ENCODE measurements at places on chromosomes 4 and X.

GRCh38 chr4:121764702-121765367 is at the start of gene SMIM43:
SMIM43 (minus strand) TSS chr4:121765164; CDS start chr4:121765105, 59 bp downstream.
- no peak for DNase-seq

DNA sequence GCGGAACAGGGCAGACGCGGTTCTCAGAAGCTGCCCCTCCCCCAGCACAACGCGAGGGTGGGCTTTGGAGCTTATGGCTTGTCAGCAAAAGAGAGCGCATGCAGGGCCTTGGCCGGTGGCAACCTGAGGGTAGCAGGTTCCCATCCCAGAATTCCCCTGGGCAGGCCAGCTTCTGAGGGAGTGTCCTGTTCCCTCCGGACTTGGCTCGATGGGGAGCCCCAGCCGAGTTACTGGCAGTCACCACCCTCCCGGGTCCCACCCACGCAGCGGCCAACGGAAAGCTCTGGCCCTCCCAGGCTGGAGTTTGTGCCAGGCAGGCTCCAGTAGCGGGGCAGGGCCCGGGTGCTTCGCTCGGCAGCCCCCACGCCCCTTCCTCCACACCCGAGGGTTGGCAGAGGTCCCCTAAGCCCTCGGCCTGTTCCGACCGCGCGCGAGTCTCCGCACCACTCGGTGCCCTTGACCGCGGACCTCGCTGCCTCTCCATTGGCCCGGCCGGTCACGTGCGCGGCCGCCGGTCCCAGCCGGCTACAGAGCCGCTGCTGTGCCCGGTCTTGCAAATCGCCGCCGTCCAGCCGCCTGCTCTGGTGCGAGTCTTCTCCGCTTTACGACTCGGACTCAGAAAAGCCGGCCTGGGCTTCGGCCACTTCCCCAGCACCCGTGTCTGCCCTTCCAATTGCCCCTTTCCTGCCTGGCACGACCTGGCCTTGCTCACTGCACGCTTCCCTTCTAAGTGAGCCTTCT is 20.9 kb upstream of the MTM1 start:
- DNase-seq, result no peak

GRCh38 chrX:67555578-67556203 is 11.9 kb downstream of the AR start:
- DNase-seq, result peak; percentile 38

DNA sequence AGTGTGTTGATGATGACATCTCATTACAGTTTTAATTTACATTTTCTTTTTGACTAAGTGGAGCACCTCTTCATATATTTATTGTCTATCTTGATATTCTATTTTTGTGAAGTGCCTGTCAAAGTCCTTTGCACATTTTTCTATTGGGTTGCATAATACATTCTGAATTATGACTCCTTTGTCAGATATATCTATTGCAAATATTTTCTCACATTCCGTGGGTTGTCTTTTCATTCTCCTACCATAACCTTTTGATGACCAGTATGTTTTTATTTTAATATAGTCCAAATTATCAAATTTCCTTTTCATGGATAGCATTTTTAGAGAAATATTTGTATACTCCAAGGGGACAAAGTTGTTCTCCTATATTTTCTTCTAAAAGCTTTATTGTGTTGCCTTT is 126.4 kb downstream of the PJA1 start:
- DNase-seq, result no peak

DNA sequence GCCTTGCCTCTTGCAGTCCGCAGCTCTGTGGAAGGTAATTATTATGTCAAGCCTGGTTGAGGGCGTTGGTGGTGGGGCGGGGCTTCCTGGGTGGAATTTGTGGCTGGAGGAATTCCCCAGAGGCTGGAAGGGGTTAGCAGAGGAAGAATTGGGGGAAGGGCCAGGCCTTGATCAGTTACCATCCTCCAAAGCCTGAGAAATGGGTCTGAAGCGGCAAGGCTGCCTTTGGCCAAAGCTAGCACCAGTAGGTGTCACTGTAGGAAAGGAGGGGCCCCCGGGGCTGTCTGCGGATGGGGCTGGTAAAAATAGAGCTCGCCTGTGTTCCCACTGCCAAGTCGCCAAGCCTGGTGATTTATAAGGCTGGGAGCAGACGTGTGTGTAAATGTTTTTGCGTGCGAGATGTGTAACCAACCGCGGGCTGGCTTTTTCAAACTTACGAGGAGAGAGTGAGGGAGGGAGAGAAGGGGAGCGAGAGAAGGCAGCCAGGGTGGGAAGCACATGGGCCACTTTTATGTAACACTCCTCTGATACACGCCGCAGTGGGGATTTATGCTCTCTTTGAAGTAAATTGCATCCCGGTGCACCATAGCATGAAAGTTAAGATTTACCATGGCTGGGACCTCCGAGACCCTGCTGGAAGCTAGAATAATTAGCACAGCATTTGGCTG is 367.0 kb downstream of the BCOR start:
- DNase-seq, result peak; percentile 69

GRCh38 chrX:131918839-131919238 is 104.3 kb upstream of the STK26 start:
- DNase-seq, result no peak

GRCh38 chrX:39624166-39624565 is 473.6 kb downstream of the BCOR start:
- no peak for DNase-seq

- no peak for DNase-seq
Measured at GRCh38 chr4:22842360-22843018, 149.8 kb downstream of the GBA3 start.

DNA sequence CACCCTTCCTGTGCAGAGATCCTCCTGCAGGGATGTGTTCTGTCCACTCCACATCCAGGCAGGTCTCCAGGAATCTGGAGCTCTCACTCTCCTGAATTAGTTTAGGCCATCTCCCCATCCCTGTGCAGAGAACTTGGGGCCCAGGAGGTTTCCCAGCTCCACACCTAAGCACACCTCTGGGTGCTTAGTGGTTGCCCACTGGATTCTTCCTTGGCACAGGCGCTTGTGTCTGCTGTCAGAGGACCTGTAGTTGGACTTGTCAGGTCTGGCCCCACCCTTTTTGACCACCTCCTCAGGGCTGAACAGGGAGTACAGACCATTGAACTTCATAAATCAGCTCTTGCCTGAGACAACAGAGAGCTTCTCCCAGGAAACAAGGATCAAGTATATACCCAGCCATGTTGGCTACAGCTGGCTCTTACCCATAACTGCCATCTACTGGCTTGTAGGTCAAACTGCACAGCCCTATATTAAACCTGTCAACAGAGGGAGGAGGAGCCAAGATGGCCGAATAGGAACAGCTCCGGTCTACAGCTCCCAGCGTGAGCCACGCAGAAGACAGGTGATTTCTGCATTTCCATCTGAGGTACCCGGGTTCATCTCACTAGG is 275.5 kb downstream of the PPARGC1A start:
- DNase-seq, result no peak

DNA sequence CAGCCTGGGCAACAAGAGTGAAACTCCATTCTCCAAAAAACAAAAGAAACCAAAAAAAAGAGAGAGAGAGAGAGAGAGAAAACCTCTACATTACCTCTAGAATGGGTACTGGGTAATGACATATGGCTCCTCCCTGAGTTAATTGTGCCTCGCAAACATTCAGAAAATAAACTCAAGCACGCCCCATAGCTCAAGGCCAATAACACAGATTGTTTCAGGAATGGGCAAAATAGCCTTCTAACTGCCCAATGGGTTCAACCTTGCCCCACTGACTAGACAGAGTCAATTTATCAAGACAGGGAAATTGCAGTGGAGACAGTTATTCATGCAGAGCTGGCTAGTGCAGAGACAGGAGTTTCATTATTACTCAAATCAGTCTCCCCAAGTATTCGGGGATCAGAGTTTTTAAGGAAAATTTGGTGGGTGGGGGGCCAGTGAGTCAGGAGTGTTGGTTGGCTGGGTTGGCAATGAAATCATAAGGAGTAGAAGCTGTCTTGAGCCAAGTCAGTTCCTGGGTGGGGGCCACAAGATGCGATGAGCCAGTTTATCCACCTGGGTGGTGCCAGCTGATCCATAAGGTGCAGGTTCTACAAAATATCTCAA is 25.1 kb downstream of the NIPAL1 start:
- peak; percentile 16 for DNase-seq

- DNase-seq, result no peak
Measured at GRCh38 chrX:108447303-108447702, 7.7 kb downstream of the COL4A5 start.

- peak; percentile 54 for DNase-seq
Measured at GRCh38 chr4:64539234-64539849, 130.1 kb upstream of the TECRL start.

DNA sequence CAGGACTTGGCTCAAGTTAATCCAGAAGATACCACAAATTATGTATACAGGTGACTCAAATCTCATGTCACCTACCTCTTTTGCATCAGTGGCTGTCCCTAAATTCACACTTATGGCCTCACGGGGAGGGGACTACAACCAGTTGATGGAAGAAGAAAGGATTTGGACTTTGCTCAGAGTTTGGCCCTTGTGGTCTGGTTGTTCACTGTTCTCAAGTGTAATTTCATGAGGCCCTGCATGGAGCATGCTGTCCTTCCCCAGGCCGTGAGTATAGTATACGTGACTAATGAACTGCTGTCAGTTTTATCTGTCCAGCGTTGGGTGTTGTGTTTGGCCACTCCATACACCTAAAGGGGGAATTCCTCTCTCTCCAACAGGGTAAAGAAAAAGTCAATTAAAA is 27.5 kb upstream of the LSM6 start:
- DNase-seq, result no peak

- no peak for DNase-seq
Measured at GRCh38 chrX:43679778-43680177, 23.7 kb downstream of the MAOA start.

- DNase-seq, result no peak
Measured at GRCh38 chr4:170007113-170007512, 19.1 kb downstream of the MFAP3L start.

- no peak for DNase-seq
Measured at GRCh38 chr4:173091958-173092357, 76.7 kb upstream of the GALNT7 start.

DNA sequence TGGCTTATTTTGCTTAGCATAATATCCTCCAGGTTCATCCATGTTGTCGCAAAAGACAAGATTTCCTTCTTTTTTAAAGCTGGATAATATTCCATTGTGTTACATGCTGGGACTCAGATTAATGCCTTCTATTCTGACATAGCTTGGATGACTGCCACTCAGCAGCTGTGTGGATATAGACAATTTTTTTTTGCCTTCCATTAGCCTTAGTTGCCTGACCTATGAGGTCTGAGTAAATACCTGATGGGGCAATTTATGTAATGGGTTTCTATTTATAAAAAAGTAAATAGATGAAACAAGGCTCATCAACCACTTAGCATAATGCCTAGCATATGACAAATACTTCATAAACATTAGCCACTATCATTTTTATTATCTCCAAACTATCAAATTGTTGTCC is 515.4 kb downstream of the ZNF674 start:
- no peak for DNase-seq

DNA sequence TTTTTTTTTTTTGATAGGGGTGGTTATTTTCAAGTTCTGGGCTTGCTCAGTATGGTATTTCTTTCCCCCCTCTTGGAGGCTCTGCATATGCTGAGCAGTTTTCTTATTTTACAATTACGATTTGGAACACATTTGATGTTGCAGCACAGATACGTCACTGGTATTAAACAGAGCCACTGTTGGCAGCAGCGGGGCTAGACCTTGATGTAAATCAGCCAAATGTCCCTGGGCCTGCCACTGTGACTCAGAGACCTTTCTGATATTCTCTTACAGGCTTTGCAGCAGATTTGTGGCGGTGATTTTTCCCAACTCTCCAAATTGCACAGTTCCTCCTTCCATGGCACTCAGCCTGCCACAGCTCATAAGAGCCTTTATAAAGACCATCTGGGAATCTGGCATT is 81.1 kb downstream of the VMA21 start:
- no peak for DNase-seq

- DNase-seq, result no peak
Measured at GRCh38 chrX:10175319-10175871, 18.6 kb downstream of the CLCN4 start.

DNA sequence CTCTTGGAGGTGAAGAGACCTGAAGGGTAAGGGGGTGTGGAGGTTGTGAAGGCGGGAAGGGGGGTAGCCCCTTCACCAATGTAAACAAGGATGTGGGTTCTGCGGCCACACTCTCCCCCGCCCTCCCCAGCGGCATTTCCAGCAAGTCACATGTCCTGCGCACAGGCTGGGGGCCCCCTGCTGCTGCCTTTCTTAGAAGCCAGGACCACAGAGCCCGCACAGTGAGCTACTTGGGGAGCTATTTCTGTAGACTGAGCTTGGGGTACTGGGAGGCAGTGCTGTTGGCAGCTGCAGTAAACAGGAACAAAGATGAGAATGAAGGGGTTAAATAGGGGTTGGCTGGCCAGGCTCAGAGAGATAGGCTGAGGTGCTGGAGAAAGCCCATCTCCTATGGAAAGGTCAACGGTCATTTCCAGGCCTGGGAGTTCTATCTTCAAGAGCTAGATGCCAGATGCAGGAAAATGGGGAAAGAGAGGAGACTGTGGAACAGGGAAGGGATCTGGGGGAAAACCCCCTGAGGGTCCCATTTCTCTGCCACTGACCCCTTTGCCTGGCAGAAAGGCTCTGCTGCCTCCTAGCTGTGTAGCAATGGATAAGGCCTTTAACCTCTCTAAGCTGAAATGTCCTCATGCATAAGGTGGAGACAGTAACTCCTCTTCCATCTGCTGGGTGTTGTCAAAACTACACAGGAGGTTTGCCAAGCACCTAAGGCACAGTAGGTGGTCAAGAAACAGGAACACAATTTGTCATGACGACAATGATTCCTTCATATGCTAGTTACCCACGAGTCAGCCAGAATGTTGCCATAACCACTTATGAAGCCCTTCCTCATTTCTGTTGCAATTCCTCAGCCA is 18.5 kb upstream of the PIM2 start:
- DNase-seq, result peak; percentile 94

GRCh38 chr4:167232805-167233684 is 1.2 kb downstream of the SPOCK3 start:
- DNase-seq, result no peak

GRCh38 chrX:39301036-39301435 is 499.8 kb downstream of the MID1IP1 start:
- no peak for DNase-seq

GRCh38 chr4:163959932-163960331 is 465.4 kb downstream of the TMA16 start:
- no peak for DNase-seq

GRCh38 chrX:43500996-43501694 is 155.0 kb upstream of the MAOA start:
- DNase-seq, result no peak

GRCh38 chrX:24493740-24494581 is 28.9 kb downstream of the PDK3 start:
- DNase-seq, result no peak

DNA sequence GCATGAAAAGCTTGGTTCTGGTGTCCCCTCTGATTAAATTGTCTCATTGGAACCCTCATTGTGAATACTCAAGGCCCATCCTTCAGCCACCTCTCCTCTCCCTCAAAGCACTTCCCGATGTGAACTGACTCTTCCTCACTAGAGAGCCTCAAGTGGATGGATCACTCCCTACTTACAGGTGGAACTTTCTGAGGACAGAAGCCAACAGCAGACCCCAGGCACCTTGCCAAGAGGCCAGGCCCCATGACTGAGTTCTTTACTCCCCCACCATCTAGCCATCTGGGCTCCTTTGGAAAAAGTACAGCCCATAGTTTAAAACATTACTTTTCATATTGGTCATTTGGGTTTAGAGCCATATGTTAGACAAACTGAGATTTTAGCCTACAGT is 224.1 kb downstream of the SHROOM3 start:
- no peak for DNase-seq

- peak; percentile 89 for DNase-seq
Measured at GRCh38 chr4:40227284-40227683, 30.5 kb downstream of the RHOH start.

All from activated CD4-positive, alpha-beta T cell treated with anti-CD3 and anti-CD28 coated beads, Interleukin-2, Interleukin-4, amounts not matched to agents 100 ng/mL and 50 ng/mL, durations not matched to agents 16 hours and 8 hours (primary cell).